ENCODE measurements at places on chromosomes 1 and 21.

GRCh38 chr1:86018283-86018923 lies 138.2 kb downstream of the COL24A1 start:
- DNase-seq: no peak

- DNase-seq: no peak
Observed at GRCh38 chr1:243849421-243850201, 432 bp downstream of the AKT3 start.

GRCh38 chr1:147491098-147491497 lies 50.2 kb upstream of the BCL9 start:
- DNase-seq: no peak

GRCh38 chr1:205488074-205488723 lies 16.3 kb upstream of the CDK18 start:
- DNase-seq: no peak

DNA sequence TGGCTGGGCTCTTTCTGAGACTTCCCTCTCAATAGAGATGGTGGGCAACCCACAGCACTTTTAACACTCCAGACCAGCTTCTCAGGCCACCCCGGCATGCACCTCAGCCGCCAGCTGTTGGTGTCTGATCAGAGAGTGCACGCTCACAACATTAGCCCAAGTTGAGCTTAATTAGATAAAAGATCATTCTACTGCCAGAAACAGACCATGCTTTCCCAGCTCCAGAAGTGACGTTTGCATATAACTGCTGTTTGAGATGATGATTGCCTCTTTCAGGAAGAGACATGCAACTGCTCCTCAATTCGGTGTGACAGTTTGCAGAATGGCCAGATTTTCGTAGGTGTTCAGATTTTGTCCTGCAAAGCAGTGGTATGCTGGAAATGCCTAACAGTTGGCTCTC lies 285.3 kb upstream of the VAMP3 start:
- no peak for DNase-seq

GRCh38 chr1:155322571-155322952 lies 1.9 kb downstream of the RUSC1 start:
- no peak for DNase-seq

DNA sequence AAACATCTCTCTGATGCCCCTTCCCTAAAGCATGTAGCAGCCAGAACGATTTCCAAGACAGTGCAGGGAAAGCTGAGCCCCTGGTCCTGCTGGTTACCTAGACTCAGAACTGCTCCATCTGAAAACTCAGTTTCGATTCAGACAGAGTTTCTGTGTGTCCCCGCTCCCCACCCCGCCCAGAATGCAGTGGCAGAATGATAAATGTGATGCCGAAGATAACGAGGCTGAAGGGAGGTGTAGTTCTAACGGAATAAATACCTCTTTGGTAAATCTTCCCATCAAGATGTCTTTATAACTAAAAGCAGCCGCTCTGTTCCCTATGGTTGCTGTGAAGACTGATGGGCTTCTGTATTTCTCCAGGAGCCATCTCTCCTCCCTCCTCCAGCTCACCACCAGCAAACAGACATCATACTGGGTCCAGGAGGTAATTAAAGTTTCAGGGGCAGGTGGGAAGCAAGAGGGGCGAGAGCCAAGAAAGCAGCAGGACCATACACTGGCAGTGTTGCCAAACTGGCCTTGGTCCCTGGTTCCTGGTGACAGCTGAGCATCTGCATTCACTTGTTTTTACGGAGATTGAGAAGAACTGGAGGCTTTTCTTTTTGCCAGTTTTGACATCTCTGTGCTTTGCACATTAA lies 76.9 kb downstream of the DDX20 start:
- no peak for DNase-seq

DNA sequence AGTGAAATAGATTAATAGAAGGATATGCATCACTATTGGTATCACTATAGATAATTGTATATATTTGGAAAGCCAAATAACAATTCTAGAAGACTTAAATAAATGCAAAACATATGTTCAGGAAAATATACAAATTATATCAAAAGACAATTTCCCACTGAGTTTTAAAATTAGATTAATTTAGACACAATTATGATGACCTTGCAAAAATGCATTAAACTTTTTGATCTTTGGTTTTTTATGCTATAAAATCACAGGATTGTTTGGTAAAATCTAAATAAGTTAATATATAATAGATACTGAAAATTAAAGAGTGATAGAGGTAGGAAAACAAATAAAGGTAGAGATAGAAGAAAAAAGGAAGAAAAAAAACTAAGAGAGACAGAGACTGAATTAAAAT lies 2027.7 kb downstream of the MRPL39 start:
- no peak for DNase-seq

GRCh38 chr1:231705806-231706760 lies 79.5 kb downstream of the DISC1 start:
- DNase-seq: no peak

GRCh38 chr1:78492386-78492950 lies 1.7 kb downstream of the PTGFR start:
- no peak for DNase-seq

DNA sequence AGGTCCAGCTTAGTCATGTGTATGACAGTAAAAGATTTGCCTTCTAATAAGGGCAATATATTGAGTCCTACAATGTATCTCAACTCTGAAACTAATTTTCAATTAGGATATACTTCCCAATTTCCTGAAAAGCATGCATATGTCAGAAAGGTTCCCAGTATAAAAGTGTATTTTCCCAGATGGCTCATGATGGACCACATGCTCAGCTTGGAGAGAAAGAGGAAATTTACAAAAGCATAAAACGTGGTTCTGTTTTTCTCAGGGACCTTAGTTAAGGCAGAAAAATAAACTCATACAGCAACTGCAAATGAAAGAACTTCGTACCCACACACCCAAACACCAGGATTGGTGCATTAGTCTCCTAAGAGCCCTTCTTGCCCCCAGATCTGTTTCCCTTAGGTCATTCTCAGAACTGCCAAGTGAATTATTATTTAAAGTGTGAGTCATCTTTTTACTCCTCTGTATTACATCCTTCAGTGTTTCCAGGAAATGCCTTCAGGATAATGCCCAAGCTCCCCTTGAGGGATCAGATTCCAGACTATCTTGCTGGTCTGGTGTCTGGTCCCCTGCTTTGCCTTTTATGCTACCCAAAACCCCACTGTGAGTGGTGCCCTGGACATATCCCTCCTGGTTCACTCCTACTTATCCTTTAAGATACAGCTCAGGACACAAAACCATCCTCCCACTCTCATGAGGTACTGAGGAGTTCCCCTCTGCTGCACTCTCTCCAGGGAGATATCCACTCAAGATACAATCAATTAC lies 57.4 kb downstream of the SSX2IP start:
- no peak for DNase-seq

GRCh38 chr1:161223805-161224694 lies 622 bp upstream of the APOA2 start:
- no peak for DNase-seq

GRCh38 chr1:230175163-230175747 lies 108.2 kb downstream of the GALNT2 start:
- no peak for DNase-seq

- DNase-seq: no peak
Observed at GRCh38 chr1:149927056-149927562, 494 bp downstream of the SF3B4 start.

GRCh38 chr21:34734696-34735095 lies 65.9 kb downstream of the CLIC6 start:
- DNase-seq: no peak

- no peak for DNase-seq
Observed at GRCh38 chr21:44337941-44338895, 972 bp downstream of the CFAP410 start.

DNA sequence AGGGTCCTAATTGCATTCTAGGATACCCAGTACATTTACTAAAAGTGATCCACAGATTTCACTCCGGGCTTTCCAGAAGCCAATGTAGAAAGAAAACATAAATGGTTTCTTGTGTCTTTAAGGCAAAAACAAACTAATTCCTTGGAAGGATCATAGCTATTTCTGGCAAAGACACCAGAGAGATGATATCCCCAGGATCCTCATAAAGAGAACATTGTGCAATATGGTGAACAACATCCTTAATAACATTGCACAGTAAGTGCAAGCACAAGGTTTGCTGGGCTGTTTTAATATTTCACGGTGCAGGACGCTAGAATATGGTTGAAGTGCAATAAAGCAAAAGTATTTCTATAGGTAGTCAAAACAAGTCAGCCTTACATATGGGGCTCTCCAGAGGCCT lies 83.0 kb downstream of the NTPCR start:
- no peak for DNase-seq

GRCh38 chr1:225595974-225596551 lies 56.9 kb downstream of the ENAH start:
- DNase-seq: no peak

DNA sequence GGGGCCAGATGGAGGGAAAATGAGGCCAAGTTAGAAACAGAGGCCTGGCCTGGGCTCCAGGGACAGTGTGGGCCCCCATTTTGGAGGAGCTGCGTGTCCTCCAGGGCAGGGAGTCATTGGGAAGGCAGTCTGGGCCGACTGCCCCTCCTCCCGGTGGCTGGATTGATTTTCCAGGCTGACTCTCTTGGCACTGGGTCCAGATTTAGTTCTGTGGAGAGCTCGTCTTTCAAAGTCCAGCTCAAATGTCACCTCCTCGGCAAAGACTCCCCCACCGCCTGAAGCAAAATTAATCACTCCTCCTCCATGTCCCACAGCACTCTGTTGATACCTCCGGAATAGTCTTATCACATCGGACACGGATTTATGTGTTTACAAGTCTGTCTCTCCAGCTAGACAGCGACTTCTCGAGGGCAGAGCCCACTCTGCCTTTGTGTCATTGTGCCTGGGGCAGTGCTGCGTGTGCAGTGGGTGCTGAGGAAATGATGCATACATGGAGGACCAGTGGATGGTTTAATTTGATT lies 175.1 kb downstream of the CAMTA1 start:
- no peak for DNase-seq

- DNase-seq: no peak
Observed at GRCh38 chr21:43926196-43926595, 61.2 kb downstream of the AGPAT3 start.

All from GOT3 (cell line).